ENCODE measurements at places on chromosomes 5 and 9.

DNA sequence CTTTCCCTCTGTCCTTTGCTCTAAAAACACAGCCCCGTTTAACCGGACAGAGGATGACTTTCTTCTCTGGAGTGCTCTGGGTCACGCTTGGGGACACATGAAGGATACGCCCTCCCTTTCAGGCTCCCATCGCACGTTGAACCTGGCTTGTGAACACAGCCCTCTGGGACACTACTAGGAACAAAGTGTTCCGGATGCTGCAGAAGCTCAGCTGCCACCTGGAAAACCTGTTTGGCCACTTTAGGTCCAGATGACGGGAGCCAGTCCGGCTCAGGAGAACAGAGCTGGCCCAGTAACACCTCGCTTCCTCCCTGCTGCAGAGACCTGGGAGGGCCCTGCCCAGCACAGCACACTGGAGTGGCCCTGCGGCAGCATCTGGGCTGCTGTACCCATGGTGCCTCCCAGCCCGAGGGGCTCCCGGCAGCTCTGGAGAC, 60.1 kb downstream of the GADD45G start:
- DNase-seq = no peak

DNA sequence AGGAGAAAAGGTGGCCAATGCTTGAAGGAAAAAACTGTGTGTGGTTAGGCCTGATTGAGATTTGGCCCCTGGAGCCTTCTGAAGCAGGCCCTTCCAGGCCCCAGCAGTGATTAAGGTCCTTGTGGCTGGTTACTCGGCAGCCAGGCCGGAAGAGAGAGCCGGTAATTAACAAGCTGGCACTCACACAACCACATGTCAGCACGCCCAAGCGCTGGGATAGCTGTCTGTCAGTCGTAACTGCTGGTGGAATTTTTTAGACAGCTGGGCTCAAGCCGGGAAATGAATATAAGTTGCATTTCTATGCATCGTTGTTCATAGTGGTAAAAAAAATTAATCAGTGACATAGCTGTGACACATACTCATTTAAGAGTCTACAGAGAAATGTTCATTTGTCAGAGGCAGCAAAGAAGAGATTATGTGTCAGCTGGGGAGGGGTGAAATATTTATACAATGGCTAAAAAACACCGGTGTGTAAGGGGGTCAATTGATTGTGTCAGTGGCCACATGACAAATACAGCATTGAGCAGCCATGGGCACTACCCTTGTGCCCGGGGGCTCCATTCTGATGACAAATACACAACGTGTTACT, 13.7 kb upstream of the ARAP3 start:
- no peak for DNase-seq

DNA sequence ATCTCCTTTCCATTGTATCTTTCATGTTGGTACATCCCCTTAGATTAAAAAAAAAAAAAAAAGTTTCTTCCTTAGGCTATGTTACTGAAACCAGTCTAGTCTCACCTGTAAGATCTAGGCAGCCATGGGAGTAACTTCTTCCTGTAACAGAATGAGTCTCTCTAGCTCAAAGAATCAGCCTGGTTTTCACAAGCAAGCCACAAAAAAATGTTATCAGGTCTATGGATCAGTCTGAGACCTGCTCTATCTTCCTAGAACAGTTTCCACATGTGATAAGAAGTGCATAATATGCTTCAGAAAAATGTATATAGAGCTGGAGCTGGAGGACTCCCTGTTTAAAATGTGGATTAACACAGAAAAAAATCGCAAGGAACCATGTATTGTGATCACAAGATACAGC, 53.8 kb downstream of the ARRDC3 start:
- DNase-seq = no peak

DNA sequence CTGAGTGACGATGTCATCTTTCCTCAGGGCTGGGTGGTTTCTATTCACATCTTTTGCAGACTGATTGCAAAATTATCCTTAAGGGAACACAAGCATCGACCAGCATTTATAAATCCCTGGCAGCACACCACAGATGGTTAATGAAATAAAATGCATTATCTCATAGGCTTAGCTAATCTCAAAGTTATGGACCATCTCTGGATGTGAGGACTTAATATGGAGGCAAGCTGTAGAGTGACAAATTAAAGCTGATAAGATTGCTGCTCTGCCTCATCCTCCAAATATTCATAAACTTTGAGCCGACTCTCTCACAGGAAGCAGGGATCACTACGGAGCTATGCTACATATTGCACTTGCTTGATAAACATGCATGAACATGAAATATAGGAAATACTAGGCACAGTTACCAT, 663.2 kb upstream of the RGMB start:
- DNase-seq = peak; percentile 85

- no peak for DNase-seq
Observed at GRCh38 chr5:153613672-153614071, 123.2 kb downstream of the GRIA1 start.

DNA sequence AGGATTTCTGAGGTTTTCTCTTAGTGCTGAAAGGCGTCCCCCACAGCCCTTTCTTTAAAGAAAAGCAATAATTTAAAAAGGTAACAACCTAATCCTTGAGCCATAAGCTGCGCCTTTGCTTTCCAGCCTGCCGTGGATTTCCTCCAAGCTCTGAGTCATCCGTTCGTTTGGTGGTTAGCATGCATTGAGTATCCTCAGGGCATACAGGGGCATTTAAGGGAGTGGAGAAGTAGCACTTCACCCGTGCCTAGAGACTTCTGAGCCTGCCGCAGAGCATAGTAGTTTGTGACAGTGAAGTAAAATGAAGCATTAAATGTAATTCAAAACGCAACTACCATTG, 892 bp upstream of the TNC start:
- DNase-seq = no peak

GRCh38 chr5:168770036-168770498, 190.9 kb upstream of the PANK3 start:
- no peak for DNase-seq

GRCh38 chr9:107742531-107743309, 253.2 kb upstream of the KLF4 start:
- no peak for DNase-seq

- no peak for DNase-seq
Observed at GRCh38 chr5:123482258-123482657, 29.7 kb upstream of the CSNK1G3 start.

- no peak for DNase-seq
Observed at GRCh38 chr9:90029386-90029785, 424.6 kb downstream of the GADD45G start.

DNA sequence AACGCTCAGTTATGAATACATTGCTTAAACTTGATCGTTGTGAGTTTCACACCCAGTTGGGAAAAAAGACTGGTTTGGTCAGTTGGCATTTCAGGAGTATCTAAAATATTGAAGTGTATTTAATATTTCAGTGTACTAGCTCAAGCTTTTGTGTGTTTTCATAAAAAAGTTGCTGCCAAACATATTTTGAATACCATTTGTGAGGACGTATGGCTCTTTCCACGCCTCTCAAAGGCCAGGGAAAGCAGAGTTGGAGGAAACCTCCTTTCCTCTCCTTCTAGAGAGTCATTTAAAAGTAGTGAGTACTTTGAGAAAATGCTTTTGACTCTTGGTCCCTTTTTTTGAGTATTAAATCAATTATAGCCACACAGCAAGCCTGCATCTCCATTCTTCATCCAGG, 43.2 kb upstream of the ANKRD33B start:
- DNase-seq = peak; percentile 51

DNA sequence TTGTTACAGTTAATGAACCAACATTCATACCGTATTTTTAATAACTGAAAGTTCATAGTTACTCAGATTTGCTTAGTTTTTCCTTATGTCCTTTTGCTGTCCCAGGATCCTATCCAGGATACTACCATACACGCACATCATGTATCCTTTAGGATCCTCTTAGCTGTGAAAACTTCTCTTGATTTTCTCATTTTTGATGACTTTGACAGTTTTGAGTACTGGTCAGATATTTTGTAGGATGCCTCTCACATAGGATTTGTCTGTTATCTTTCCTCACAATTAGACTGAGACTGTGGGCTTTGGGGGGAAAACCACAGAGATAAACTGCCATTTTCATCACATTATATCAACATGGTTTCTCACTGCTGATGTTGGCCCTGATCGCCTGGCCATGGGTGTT, 491.3 kb upstream of the TRPC7 start:
- no peak for DNase-seq

DNA sequence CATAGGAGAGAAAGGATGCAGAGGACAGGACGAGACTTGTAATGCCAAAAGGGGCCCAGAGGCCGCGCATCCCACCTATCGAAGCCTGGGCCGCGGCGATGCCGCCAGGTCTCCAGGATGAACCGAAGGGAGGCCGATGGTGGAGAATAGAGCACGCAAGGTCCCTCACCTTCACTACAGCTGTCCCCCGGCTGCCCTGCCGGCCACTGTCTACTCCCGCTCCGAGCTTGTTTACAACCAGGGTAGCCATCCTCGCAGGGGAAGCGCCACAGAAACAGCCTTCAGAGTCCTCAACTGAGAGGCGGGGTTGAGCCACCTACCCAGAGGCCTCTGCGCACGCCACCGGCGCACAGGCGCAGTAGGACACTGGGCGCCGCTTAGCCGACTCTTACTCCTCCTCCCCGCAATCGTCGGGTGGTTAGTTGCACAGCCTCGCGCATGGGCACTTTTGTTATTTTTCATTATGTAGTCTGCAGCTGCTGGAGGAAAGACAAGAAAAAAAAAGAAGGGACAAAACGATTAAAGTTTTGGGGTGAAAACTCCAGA, at the start of gene TRIM23:
Gene TRIM23, minus strand, starts transcription at position 309 of the 546 bp plus-strand sequence. Its CDS starts 59 bp downstream, at position 250.
- DNase-seq = peak; percentile 58

GRCh38 chr5:154049636-154050035, 10.9 kb downstream of the MFAP3 start:
- DNase-seq = no peak

DNA sequence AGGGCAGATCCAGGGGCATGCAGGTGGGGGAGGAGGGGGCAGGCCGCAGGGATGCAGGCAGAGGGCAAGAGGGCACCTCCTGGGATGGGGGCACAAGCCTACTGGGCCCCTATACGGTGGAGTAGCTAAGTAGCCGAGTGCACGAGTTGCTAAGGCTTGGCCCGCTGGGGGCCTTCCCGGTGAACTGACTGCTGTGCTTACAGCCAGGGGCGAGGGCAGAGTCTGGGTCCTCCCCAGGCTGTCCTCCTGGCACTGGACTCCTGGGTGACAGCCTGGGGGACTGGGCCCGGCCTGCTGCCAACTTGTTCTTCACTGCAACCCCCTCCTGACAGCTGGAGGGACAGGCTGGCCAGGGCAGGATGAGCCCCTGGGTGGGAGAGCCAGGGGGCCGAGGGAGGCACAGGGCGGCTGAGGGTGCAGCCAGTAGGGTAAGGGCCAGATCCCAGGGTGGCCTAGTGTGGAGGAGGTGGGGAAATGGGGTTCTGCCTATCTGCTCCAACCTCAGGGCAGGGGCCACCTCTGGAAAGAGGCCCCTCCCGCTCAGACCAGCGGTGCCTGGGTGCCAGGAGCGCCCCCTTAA, 1.7 kb upstream of the EGFL7 start:
- DNase-seq = no peak

DNA sequence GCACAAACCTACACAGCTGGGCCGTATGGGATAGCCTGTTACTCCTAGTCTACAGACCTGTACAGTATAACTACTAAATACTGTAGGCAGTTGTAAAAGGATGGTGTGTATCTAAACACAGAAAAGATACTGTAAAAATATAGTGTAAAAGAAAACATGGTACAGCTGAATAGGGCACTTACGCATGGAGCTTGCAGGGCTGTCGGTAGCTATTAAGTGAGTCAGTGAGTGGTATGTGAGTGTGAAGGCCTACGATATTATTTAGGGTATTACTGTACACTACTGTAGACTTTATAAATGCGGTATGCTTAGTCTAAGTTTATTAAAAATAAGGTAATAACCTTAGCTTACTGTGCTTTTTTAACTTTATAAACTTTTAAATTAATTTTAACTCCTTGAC, 1.2 kb downstream of the ZCCHC9 start:
- no peak for DNase-seq

- DNase-seq = no peak
Observed at GRCh38 chr9:21993893-21994555, at the start of gene CDKN2A. Gene CDKN2A (minus strand): TSS chr9:21994392.

DNA sequence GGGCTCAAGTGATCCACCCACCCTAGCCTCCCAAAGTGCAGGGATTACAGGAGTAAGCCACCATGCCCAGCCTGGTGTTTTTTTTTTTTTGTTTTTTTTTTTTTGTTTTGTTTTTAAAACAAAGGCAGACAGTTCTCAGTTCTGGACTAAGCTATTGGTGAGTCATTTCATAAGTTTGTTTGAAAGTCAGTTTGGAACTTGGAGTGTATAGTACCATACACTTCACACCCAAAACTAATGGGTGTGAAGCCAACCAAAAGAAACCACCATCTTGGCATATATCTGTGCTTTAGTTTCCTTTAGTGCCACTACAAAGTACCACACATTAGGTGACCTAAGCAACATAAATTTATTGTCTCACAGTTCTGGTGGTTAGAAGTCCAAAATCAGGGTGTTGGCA, 13.4 kb downstream of the MAST4 start:
- DNase-seq = no peak

DNA sequence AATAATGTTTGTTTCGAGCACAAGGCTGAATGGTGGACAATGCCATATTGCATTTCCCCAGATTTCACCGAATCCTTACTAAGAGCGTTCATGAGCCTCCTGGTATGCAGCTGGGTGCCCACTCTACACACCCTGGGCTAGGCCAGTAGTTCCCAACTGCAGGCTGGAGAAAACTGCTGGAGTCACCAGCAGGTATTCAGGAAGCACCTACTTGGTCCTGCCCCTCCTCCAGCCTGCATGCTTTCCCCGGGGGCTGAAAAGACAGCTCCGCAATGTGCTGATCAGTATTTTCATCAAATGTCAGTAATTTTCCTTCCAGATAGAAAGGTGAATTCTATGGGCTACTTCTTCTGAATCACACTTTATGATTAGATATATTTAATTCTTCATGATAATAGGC, 34.4 kb downstream of the SRD5A1 start:
- DNase-seq = no peak

GRCh38 chr9:76891874-76892273, 14.0 kb downstream of the PRUNE2 start:
- no peak for DNase-seq

DNA sequence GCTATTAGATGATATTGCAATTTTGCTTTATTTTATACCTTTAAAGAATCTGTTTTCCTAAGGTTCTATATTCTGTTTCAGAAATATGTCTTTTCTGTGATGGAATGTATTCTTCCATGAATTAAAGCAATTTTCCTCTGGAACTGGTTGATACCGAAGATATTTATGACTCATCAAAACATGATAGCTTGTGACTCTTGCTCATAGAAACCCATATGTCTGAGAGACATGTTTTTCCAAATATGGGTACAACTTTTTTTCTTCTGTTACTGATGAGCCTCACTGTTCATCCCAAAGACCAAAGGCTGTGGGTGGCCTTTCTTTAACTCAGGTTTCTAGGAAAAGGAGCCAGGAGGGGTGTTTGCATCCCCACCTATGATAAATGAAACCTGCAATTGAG, 126.1 kb upstream of the PAPPA start:
- DNase-seq = peak; percentile 66

- no peak for DNase-seq
Observed at GRCh38 chr5:105726093-105726492, 1944.6 kb downstream of the EFNA5 start.

- no peak for DNase-seq
Observed at GRCh38 chr5:136210259-136210658, 17.3 kb upstream of the SMIM32 start.

GRCh38 chr9:129355631-129356030, 177.6 kb upstream of the IER5L start:
- DNase-seq = no peak
